ENCODE measurements at places on chromosomes 2 and 18.

- DNase-seq, result no peak
Observed at GRCh38 chr2:240917009-240917683, 11.0 kb downstream of the CROCC2 start.

GRCh38 chr2:44553456-44553855, 191.7 kb downstream of the CAMKMT start:
- DNase-seq, result no peak

DNA sequence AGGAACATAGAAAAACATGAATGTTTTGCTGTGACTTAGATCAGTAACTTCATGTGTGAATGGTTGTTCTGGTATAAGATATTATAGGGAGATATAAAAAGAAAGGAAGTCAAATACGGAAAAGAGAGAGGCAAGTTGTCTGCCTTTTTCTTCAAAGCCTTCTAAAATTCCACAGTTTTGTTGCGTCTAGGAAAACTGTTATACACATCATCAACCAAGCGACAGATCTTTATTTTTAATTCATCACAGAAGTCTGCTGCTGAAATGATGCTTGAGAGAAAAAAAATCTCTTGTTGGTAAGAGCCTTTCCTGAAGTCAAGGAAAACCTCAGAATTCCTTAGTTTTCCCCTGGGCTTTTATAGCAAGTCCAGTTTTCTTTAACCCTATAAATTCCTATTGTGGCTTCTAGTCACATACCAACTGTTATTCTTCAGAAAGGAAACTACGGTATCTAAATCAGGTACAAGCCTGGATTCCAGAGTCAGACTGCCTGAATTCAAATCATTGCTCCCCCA, 36.3 kb upstream of the TANC1 start:
- DNase-seq, result no peak

DNA sequence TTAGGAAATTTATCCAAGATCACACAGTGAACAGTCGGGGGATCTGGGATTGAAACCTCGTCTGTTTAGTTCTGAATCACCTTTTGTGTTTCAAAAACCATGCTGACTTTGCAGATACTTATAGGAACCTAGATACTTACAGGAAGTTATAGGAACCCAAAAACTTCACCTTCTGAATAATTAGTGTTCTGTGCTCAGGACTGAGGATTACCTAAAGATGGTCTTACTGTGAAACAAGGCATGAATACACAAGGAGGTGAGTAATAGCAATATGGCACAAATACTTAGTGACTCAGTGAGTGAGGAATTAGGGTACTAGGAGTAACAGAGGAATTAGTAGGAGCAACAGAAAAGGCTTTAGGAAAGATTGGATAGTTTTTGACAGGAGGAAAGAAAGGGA, 145.5 kb downstream of the LRATD1 start:
- DNase-seq, result no peak

- DNase-seq, result no peak
Observed at GRCh38 chr2:62663920-62664795, 41.4 kb upstream of the EHBP1 start.

DNA sequence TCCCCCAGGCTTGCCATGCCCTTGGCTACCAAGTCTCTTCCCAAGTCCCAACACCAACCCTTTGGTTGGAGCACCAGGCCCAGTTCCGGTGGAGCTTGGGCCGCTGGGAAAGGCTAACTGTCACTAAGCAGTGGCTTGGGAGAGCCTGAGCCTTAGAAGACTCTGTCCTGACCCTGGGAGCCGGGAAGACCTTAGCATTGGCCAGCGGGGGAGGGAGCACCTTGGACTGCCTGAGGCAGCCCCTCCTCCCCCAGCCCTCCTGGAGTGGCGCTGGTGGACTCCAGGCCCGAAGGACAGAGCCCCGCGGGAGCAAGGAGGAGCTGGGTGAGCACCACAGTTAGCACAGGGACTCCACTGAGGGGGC, 62.5 kb upstream of the POMC start:
- no peak for DNase-seq

- DNase-seq, result no peak
Observed at GRCh38 chr2:238069021-238069709, 8.4 kb downstream of the SCLY start.

DNA sequence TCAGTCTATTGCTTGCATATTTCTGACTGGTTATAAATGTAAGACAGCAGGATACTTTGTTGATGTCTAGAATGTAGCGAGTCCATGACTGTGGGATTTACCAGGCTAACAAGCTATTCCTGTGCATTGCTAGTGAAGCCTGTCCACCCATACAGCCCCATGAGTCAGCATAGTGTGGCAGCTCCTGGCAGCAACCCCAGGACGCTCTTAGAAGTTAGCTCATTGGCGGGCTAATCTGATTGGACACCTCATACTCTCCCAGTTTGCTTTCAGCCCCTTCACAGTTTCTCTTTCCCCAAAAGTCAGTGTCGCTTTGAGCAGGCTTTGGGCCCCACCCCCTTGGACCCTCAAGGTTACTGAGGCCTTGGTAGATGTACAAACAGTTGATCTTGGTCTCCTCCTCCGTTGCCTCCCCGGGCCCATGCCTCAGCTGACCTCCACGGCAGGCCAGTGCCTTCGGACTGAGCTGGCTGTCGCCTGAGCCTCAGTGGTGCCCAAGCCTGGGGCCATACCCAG, 48.0 kb downstream of the COA5 start:
- DNase-seq, result no peak

GRCh38 chr2:105446501-105446900, 47.6 kb upstream of the FHL2 start:
- DNase-seq, result no peak

- peak; percentile 36 for DNase-seq
Observed at GRCh38 chr2:235421618-235422017, 72.2 kb upstream of the AGAP1 start.

DNA sequence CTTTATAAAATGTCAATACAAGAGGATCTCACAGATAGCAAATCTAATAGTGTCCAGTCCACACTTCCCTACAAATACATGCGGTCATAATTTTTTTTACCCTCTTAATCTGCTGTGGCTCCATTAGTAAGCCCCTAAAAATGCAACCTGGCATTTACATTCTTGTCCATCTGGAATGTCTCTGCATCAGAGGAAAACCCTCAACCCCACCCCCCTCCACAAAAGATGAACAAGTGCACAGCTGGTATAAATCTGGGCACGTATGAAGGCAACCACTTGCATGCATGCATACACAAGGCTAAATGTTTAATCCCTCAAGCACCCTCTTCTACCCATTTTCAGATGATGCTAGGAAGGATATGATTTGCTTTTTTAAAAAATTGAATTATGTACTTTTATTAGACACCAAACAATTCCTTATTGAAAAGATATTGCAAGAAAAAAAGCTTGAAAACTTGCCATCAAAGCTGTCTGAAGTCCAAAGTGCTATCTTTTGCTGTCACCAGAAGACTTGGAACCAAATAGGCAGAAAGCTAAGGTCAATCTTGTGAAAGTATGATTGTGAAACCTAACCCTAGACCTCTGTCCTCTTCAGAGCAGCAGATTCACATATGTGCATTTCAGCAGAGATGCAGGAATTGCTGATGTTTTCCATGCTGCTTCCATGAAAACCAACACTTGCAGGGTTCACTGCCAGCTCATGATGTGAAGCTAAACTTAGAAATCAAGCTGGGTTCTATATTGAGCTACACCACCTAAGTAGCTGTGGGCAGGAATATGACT, 39.0 kb downstream of the IRS1 start:
- DNase-seq, result peak; percentile 87

- peak; percentile 44 for DNase-seq
Observed at GRCh38 chr18:48022531-48023329, 92.3 kb upstream of the SMAD2 start.

GRCh38 chr18:74388227-74388626, 68.9 kb downstream of the DIPK1C start:
- no peak for DNase-seq

DNA sequence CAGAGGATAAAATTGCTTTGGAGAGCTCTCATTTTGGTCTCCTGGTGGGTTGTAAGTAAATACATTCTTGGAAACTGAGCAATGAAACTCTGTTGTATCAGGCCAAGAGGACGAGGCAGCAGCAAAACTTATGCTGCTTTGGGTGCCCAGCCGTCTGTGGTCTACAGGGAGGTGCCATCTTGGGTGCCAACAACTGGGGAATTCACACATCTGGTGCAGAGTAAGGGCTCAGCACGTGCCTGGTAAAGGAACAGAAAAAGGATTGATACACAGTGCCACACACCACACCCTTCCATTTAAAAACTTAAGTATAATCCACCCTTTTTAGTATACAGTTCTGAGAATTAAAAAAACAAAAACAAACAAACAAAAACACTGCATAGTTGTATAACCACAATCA, 221.9 kb downstream of the TSN start:
- no peak for DNase-seq

- DNase-seq, result no peak
Observed at GRCh38 chr2:229408962-229409361, 137.9 kb upstream of the PID1 start.

- DNase-seq, result no peak
Observed at GRCh38 chr2:42957861-42958301, 165.5 kb upstream of the HAAO start.

DNA sequence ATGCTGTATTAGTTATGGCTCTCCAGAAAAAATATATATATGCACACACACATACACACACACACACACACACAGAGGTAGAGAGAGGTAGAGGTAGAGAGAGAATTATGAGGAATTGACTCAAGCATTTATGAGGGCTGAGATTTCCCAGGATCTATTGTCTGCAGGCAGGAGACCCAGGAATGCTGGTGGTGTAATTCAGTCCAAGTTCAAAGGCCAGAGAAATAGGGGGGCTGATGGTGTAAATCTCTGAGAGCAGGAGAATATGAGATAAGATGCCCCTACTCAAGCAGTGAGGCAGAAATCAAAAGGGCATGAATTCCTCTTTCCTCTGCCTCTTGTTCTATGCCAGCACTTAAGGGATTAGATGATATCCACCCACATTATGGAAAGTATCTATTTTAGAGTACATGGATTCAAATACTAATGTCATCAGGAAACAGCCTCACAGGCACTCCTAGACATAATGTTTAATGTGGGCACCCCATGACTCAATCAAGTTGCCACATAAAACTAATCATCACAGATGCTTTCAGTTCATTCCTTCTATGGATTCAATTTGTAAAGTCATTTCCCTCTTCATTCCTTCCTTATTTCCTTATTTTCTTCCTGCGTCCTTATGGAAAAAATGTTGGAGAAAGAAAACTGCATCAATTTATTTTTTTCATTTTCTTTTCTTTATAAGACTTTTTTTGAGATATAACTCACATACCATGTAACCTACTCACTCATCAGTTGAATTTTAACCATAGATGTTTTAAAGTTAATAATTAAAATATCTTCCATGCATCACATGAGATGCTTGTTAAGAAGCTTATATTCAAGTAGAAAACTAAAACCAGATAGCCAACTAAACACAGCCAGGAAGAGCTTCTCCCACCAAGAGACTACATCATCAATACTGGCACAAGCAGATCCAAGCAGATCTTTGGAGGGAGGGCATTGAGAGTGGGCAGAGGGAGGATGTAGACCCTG, 406.2 kb downstream of the MBD2 start:
- no peak for DNase-seq

GRCh38 chr18:22542406-22542835, 124.7 kb upstream of the CTAGE1 start:
- DNase-seq, result no peak

GRCh38 chr2:100252811-100253698, 69.2 kb downstream of the LONRF2 start:
- DNase-seq, result no peak

GRCh38 chr18:45167631-45168280, 447.5 kb upstream of the SLC14A2 start:
- no peak for DNase-seq

- DNase-seq, result no peak
Observed at GRCh38 chr2:23767876-23768621, 158.9 kb downstream of the ATAD2B start.

DNA sequence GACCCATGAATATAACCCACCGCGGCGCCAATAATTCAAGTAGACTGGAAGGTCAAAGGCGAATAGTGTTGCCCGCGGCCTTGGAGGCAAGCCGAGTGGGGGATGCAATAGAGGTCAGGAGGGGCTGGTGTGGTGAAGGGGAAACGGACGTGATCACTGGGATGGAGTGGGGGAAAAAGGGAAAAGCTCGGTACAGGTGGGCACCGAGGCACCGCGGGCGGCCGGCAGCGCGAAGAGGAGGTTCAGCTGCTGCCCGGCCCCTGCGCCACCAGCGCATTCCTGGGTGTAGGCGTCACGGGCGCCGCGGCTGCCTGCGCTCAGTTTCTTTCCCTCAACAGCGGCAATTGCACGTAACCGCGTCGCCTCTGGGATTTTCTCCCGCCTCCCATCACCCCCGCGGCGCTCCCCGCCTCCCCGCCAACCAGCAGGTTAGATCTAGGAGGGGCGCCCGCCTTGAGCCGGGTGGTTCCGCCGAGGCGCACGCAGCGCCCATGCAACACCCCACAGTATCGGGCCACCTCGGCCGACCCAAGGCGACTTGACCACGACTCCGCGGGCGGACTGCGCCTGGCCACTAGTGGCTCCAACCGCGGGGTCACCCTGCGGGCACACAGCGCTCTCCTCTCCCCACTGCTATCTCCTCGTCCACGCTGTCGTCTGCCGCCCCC, 1.5 kb downstream of the RND3 start:
- DNase-seq, result no peak

All from NCI-H524 treated with DMSO at 0.1 percent for 48 hours (cell line).